ENCODE measurements at places on chromosomes 1 and 21.

DNA sequence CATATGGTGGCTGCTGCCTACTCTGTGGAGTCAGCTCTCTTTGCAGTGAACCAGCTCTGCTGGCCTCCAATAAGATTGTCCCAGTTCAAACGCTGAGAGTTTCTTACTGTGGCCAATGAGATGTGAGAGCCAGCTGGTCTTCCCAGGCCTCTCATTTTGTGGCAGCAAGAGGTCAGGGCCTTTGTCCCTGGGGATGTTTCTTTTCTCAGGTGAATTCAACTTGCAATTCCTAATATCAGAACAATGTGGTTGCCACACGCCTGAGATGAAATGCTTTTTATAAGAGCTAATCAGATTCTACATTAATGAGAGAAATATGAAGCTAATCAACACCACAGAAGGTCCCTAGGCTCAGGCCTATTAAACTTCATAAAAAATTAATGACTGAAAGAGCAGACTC is 660.1 kb upstream of the CAMK1G start:
- DNase-seq: no peak

DNA sequence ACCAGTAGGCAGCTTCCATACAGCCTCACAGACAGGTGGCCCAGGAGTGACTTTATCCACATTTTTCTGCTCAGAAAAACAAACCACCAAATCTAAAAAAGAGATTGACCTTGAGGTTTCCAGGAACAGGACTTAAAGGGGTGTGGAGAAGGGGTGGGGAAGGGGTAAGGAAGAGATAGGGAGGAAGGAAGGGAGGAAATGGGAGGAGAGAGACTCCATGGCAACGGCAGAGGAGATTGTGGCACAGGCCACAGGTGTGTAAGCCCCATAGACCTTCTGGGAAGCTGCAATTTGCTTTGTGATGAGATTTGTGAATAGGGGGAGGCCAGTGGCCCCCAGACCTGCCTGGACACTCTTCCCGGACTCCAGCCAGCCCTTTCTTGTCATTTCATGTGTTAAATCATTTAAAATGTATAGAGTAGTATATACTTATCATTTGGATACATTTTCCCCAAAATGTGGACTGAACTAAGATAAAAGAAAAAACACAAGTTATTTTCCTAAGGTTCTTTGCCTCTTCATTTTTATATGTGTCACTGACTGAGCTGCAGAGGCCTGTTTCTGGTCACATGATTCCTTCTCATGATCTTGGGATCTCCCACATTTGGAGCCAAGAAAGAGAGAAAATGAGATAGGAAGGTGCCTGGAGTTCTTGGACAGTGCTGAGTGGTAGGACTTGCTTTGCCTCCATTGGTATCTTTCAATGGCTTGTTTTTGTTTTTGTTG is 55.5 kb downstream of the CLIC6 start:
- no peak for DNase-seq

DNA sequence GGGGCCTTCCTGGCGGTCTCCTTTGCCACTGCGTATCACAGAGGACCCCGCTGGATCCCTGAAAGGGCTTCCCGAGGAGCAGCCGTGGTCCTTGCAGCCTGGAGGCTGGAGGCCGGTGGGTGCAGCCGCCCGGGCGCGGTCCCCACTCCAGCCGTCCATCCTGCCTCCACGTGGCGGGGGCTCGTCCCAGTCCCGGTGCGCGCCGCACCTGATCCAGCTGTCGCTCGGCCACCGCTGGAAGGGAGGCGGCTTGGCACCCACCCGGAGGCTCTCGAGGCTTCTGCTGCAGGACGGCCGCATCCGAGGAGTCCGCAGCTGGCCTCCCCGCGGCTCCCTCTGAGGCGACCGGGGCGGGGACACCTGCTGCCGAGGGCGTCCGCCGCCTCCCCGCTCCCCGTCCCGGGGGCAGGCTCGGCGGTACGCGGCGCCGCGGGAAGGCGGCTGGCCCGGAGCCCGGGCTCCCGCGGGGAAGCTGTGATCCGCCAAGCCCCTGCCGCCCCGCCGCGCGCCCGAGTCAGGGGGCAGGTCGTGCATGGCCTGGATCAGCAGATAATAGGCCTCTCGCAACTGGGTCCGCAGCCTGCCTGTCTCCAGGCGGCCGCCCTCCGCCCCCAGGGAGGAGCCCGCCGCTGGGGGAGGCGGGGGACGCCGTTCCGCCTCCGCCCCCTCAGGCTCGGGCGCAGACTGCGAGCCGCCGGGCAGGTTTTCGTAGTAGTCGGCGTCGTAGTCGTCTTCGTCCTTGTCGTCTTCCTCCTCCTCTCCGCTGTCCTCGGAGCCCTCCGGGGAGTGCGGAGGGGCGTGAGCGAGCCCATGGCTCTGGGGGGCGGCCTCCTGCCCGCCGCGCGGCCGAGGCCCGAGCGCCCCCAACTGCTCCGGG is at the start of gene SYDE2:
Gene SYDE2 (minus strand): TSS at position 554 of the 877 bp plus-strand sequence. CDS start 20 bp downstream, at position 534.
- DNase-seq: no peak

- no peak for DNase-seq
Observed at GRCh38 chr1:241063276-241063675, 293.7 kb downstream of the RGS7 start.

DNA sequence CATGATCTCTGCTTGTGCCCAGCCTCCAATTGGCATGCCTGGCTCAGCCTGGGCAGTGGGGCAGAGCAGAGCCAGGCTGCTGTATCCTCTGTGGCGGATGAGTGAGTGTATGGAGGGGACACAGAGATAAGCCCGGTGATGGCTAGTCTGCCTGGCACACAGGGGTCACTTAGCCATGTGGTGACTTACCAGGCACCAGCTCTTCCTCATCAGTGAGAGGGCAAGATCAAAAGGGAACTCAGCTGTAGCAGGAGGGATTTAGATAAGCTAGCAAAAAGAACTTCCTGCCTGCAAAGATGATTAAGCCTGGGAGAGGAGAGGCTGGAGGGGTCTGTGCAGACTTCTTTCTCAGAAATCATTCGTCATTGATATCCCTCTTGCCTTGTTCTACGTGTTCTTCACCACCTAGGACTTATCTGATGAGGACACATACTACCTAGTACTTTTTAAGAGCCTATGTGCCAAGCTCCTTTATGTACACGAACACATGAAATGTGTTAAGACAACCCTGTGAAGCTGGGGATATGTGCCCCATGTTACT is 7.9 kb downstream of the KIF21B start:
- no peak for DNase-seq

- no peak for DNase-seq
Observed at GRCh38 chr1:56229186-56229585, 350.2 kb downstream of the PLPP3 start.

DNA sequence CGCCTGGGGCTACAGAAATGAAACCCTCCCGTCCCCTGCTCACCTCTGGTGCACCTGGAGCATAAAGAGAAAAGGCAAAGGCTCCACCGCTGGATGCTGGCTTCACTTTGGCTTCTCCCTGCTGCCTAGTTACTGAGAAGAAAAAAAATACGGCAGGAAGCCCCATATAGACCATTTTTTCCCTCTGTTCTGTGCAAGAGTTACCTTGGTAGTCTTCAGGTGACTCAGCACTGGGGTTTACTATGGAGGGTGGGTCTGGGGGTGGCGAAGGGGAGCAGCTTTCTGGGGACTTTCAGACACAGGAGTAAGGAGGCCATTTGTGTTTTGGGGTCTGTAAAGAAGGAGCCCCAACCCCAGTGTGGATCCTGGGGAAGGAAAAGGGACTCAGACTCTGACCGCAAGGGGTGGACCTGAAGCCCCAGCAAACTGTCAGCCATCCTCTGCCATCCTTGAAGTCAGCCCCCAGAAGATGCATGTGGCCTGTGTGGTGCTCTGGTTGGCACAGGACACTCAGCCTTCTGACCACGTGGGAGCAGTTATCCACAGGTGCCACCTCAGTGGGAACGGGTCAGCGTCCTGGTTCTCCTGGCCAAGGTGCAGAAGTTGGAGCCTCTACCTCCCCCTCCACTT is 25.9 kb upstream of the EPS8L3 start:
- no peak for DNase-seq

GRCh38 chr1:162003061-162003829 is 20.4 kb downstream of the OLFML2B start:
- DNase-seq: no peak

DNA sequence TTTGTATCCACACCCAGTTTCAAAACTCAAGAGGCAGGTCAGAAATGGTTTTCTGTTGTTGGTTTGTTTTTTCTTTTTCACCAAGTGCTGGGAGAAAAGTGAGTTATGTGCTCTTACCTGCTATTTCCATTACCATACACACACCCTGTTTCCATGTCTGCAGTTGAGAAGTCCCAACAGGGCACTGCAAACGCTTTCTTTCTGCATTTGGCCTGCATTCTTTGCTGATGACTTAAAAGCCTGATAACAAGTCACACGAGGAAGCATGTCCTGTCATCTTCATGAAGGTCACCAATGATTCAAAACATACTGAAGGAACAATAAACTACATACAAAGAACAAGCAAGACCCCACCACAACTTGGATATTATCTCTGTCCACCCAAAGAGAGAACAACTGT is 24.8 kb upstream of the KCNE1 start:
- DNase-seq: no peak

GRCh38 chr1:25807480-25808390 is 7.7 kb downstream of the SELENON start:
- no peak for DNase-seq

GRCh38 chr1:63804829-63805484 is 31.1 kb downstream of the ROR1 start:
- no peak for DNase-seq

DNA sequence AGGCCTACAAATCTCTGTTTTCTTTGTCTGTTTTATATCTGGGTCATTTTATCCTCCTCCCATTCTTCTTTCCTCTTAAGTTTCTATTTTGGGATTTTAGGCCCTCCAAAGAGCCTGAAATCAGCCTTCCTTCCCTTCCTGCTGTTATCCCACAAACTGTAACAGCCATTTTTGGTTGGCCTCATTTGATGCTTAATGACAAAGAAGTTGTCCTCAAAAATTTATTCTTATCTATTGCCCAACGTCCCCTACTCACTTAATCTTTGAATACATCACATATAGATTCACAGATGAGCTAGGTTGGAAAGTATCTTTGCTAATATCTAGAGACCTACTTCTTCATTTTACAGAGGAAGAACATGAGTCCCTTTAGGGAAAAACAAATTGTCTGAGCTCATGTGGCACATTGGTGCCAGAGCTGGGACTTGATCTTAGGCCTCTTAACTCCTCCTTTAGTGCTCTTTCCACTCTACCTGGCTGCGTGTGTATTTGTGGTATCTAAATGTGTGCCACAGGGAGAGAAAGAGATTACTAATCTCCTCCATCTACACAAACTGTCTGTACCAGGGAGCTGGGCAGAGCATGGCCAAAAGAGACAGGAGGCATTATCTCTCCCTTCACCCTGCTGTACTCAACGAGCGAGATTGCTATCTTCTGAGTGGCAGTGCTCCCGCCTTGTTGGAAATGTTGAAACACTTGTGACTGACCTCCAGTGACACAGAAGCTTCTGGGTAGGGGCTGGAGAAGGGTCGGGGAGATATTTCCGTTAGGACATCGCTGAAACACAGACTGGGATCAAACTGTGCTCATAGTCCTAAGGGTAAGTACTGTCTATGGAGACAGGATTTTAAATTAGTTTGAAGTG is 30.1 kb downstream of the RHEX start:
- no peak for DNase-seq

DNA sequence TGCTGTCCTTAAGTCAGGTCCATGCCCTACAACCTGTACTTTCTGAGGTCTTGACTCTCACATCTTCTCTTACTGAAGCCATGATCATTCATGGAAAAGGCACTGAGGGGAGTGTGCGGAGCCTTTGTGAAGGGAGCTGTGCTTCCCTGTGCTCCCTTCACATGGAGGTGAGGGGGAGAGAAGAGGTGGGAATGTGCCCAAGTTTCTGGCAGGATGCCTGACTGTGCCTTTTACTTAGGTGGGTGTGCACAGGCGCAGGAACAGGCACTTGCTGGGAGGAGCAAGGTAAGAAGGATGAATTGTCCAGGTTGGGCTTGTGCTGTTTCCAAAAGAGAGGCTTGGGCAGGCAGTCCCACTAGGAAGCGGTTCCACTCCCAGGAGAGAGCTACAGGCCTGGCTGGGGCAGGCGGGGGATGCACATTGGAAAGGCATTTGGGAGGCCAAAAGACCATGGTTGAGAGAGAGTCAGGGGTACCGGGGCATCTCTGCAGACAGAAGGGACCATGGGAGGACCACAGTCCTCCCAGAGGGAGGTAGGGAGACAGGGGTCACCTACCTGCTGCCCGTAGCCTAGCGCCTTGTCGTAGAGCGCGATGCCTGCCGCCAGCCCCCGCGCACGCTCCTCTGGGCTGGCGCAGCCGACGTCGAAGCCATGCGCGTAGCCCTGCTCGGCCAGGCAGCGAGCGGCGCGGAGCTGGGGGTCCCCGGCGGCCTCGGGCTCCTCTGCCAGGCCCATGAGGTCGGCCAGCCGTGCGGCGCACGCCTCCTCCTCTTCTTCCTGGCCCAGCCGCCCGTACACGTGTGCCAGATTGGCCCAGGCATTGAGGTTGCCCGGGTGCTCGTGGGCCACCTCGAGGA is 853 bp downstream of the TTC22 start:
- no peak for DNase-seq
